ENCODE measurements at places on chromosomes 5 and 9. TPM values are rescaled to one million over a fixed set of nuclear protein-coding genes. Genes with fewer than 3 reads are reported as not detected.

DNA sequence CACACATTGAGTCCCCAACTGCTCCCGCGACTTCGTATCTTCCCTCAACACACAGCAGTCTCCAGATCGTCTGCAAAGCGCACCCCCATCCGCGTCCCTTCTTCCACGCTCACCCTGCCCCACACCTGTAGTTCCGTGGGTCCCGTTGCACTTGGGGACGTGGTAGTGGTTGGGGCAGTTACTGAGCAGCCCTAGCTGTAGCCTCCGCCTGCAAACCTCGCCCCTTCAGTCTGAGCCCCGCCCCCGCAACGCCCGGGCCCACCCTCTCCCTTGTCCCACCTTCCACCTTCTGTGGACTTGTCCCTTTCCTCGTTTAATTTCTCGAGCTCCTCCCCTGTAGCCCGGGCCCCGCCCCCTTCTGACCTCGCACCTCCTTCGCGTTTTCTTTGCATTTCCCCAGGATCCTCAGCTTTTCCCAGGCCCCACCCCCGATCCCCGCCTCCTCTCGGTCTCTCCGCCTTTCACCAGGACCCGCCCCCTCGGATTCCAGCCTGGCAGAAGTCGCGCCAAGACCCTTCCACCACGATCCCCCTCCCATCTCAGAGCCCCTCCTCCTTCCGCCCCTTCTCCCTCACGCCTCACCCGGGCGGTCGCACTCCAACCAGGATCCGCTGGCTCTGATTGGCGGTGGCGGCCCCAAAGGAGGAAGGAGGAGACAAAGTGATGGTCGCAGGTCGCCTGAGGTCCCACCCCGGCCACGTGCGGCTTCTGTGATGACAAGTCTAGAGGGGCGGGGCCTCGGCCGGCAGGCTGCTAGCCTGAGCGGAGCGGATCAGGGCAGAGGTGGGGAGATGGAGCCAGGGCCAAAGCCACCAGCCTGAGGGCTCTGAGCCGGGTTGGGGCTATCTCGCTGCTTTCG is at the start of gene ATOSB:
TSS of gene ATOSB (minus strand) at position 183 of the 859 bp plus-strand sequence. CDS start 7,588 bp downstream, outside the sequence.
- peak; percentile 96 for DNase-seq

Gene DCTN4
- total RNA-seq, result 40.6 TPM

GRCh38 chr9:106019702-106020101 is 325.4 kb downstream of the TMEM38B start:
- no peak for DNase-seq

- DNase-seq, result no peak
Observed at GRCh38 chr5:136814619-136815378, 449.5 kb upstream of the TRPC7 start.

Gene C1QTNF3
- 2.5 TPM for total RNA-seq

DNA sequence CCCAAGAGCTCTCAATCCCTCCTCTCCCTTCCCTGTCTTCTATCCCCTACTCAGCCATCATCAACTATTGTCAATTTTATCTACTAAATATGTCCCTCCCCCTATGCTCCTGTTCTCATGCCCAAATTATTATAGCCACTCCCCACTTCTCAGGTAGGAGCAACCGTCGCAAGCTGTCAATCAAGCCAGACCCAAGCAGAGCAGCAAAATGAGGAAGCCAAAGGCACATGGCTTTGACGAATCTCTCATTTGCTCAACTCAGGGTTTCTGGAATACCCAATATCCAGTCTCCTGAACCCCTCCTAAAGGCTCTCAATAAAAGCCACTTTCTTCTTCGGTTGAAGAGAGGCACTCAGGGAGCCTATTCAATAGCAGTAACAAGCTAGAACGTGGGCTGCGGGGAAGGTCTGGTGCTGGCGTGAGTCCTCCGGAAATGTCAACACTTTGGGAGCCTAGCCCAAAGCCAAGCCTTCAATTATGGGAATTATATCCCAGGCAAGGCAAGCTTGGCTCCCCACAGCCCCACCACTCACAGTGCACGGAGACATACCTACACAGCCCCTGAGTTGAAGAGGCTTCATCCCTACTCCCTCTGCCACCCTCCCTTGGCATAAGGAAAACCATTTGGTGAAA is 47.7 kb downstream of the SIL1 start:
- DNase-seq, result no peak

DNA sequence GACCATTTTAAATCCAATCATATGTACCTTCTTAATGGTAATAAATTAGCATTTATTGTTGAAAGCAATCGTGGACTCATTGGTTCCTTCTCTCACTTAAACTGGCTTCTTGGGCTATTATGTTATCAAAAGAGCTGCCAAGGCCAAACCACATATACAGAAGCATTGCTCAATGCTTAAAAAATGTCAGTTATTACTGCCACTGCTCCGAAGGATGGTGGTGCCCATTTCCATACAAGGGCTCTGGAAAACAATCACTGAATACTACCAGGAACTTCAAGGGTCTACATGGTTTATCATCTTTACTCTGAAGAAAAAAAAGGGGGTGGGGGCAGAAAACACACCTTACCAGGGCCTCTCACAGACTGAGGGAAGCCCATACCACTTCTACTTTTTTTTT is 104.3 kb downstream of the GNAQ start:
- no peak for DNase-seq

Gene CYLC2
- not detected for total RNA-seq

DNA sequence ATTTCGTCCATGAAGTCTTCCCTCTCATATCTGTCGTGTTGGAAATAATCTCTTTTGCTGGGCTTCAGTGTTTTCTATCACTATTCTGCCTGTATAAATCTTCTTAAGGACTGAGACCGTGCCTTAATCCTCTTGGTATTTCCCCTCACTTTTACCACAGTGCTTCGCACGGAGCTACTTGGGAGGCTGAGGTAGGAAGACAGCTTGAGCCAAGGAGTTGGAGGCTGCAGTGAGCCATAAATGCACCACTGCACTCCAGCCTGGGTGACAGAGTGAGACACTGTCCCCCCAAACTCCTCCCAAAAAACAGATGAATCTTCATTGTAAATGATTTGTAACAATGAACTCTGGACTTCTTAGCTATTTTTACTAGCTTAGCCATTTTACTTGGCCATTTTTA is 57.8 kb downstream of the PHAX start:
- DNase-seq, result no peak

GRCh38 chr5:6261668-6262067 is 116.7 kb downstream of the MED10 start:
- no peak for DNase-seq

Gene PAPPA
- not detected for total RNA-seq

- DNase-seq, result no peak
Observed at GRCh38 chr5:3266861-3267260, 328.8 kb upstream of the IRX1 start.

- DNase-seq, result no peak
Observed at GRCh38 chr5:36458746-36459145, 147.7 kb upstream of the SLC1A3 start.

- DNase-seq, result no peak
Observed at GRCh38 chr5:130237721-130238120, 333.5 kb downstream of the CHSY3 start.

DNA sequence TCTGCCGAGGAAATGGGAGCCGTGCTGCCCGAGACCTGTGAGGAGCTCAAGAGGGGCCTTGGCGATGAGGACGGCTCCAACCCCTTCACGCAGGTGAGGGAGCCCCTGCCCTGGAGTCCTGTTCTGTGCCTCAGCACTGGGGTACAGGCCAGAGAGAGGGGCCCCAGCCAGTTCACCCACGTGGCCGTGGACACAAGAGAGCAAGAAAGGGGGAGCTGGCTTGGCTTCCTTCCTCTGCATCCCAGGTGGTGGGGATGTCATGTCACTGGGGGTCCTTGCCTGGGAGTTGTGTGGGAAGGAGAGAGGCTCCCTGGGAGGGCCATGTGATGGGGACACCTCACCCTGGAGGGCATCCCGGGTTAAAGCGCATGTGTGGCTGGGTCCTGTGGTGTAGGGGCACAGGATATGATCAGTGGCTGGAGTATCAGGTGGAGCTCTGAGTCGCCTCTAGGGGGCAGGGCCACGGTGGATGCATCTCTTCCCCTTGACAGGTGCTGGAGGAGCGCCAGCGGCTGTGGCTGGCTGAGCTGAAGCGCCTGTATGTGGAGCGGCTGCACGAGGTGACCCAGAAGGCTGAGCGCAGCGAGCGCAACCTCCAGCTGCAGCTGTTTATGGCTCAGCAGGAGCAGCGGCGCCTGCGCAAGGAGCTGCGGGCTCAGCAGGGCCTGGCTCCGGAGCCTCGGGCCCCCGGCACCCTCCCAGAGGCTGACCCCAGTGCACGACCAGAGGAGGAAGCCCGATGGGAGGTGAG is 7.5 kb downstream of the N4BP3 start:
- peak; percentile 86 for DNase-seq

- no peak for DNase-seq
Observed at GRCh38 chr9:117526674-117527073, 111.8 kb upstream of the ASTN2 start.

DNA sequence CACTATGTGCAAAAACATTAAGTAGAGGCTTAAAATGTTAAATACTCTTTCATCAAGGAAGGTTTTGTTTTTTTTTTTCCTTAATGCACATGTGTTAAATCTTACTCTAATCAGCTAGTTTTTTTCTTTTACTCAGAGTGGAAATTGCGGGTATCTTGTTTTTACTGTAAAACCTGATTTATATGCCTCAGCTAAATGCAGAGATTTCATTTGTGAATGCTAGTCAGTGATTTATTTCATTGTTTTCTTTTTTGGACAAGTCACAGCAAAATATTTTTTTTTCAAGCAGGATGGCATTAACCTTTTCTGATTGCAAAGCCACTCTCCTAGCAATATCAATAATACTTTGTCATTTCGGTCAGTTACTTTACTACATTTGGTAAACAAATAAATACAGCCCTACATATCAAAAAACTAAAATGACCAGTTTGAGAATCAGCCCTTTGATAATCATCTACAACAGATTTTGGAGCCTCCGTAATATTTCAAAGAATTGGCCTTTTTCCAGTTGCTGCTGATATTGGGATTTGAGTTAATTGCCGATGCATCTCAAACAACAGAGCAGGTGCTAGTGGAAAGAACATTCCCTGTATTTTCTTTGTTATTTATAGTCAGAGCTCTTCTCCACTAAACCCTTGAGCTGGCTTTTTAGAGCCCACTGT is 579.2 kb upstream of the ZNF608 start:
- no peak for DNase-seq

GRCh38 chr5:1462358-1462757 is 17.1 kb upstream of the SLC6A3 start:
- no peak for DNase-seq

DNA sequence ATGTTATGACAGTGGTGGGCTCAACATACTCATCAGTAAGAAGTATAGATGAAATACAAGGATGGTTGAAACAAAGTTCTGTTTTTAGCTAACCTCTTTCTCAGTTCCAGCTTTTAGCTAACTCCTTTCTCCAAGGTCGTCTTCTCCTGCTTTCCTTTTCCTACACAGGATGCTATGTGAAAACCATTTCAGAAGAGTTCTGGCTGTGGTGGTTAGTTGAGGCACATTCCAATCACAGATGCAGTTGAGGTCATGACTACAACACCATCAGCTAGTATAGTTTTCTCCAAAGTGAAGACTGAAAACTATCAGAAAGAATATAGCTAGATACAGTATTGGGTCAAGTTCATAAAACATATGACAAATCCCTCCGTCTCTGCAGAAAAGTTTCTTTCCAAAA is 477.7 kb upstream of the C9orf72 start:
- DNase-seq, result no peak

GRCh38 chr5:158676642-158677469 is 422.9 kb downstream of the EBF1 start:
- no peak for DNase-seq

DNA sequence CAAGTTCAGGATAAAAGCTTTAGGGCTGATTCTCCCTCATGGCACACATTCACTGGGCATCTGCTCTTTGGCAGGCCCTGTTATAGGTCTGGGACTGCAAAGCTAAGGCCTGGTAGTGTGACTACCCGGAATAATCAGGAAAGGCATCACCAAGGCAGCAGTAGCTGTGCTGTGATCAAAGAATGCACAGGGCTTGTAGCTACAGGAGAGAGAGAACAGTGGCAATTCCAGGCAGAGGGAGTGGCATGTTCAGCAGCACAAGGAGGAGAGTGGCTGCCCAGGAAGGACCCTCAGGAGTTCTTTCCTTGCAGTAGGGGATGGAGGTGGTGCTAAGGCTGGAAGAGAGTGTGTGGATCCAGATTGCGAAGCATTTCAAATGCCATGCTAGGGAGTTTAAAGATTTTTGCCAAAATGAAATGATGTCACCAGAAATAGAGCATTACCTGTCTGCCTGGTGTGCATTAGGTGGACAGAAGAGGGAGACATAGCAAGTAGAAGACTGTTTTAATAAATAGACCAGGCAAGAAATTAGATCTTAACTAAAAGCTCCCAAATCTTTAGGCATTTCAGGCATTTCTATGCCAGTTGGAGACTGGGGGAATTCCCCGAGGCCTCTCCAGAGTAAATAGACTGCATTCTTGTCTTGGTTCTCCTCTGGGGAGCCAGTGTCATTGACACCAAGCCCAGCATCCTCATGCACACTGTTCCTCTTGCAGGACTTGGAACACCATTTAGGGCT is 69.1 kb downstream of the GPR21 start:
- no peak for DNase-seq

GRCh38 chr5:28216939-28217360 is 1178.6 kb upstream of the CDH9 start:
- DNase-seq, result no peak

Gene DMGDH
- 0.30 TPM for total RNA-seq

- DNase-seq, result no peak
Observed at GRCh38 chr9:16180091-16180490, 627.2 kb downstream of the CCDC171 start.

DNA sequence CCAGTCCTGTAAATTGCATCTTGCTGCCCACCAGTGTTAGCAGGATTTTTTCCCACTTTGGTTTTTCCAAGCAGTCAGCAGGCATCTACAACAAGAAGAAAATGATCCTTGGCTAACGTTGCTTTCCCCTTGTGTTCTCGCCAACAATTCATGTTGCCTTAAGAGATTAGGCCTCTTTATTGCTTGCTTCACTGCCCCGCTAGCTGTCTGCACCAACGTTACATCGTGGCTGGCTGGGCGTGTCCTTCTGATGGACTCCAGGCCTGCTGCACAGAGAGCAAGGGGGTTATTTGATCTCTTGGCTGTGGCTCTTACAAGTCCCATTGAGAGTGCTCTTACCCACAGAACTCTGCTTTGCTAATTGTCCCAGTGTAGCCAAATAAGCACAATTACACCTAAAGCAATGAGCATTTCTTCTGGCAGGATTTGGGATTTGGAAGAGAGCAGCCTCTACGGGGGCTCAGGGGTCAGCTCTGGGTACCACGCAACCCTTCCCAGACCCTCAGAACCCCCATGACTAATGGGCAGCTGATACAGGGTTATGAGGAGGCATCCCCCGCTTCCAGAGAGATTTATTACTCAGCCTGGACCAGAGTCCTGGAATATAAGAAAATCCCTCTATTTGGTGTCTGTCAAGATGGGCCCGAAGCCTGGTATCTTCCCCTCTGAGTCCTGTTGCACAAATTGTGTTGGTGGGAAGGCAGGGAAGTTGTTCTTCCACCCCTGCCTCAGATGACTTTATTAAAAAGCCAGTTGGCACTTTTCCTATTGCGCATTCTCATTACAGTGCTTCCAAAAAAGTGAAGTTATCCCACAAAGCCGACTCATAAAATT is 17.6 kb downstream of the DCANP1 start:
- no peak for DNase-seq

- peak; percentile 44 for DNase-seq
Observed at GRCh38 chr9:124894741-124895170, 32.8 kb downstream of the ARPC5L start.
